ENCODE measurements at places on chromosomes 2 and 18. TPM values are rescaled to one million over a fixed set of nuclear protein-coding genes. Genes with fewer than 3 reads are reported as not detected.

DNA sequence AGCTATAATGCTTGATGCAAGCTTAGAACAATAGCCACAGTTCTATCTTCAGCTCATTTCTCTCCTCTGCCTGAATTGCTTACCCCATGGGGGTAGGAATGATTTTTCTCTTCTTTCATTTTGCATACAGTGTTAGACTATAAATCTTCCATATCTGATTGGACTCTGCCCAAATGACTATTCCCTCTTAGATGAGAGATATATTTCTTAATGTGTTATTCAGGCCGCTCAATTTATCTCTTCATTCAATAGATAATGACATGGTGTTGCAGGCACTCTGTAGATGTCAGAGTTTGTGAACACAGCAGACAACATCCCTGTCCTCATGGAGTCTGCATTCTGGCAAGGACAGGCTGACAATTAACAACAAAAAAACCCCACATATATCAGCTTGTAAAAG is 443.7 kb upstream of the CELF4 start:
- H3K27me3 ChIP-seq: no peaks in the 10 kb centered on the region
- H3K36me3 ChIP-seq: no peaks in the 10 kb centered on the region
- DNase-seq: no peak
- no peaks in the 10 kb centered on the region for H3K4me1 ChIP-seq
- no peak overlapping the region for H3K4me3 ChIP-seq

DNA sequence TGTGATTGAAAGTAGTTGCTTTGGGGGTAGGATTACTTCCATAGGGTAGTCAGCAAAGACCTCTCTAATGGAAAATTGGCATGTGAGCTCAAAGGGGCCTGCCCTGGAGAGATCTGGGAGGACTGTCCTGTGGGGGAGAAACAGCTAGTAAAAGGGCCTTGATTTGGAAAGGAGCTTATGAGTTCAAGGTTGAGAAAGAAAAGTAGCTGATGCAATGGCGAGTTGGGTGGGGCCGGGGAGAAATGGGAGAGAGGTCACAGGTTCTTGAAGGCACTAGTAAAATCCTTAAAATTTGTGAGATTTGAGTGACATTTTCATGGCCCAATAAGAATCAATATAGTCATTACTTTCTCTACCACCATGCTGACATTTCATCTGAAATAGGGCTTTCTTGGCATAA is 82.0 kb upstream of the CCDC195 start:
- H3K4me1 ChIP-seq: no peaks in the 10 kb centered on the region
- no peak for DNase-seq
- no peaks in the 10 kb centered on the region for H3K36me3 ChIP-seq
- H3K4me3 ChIP-seq: no peak overlapping the region

GRCh38 chr2:20213651-20214565 is 11.0 kb downstream of the SDC1 start:
- DNase-seq: no peak
- H3K4me3 ChIP-seq: no peak overlapping the region
- no peaks in the 10 kb centered on the region for H3K27me3 ChIP-seq
- H3K4me1 ChIP-seq: no peaks in the 10 kb centered on the region
- H3K27ac ChIP-seq: no peak overlapping the region

GRCh38 chr2:74846481-74846880 is 12.6 kb downstream of the HK2 start:
- no peak overlapping the region for H3K27ac ChIP-seq
- H3K36me3 ChIP-seq: no peaks in the 10 kb centered on the region

GRCh38 chr2:72926368-72926767 is 9.0 kb downstream of the EMX1 start:
- peaks cover 72% of the 10 kb centered on the region for H3K27me3 ChIP-seq
- no peak overlapping the region for H3K27ac ChIP-seq
- peaks cover 10% of the 10 kb centered on the region for H3K4me1 ChIP-seq

- H3K36me3 ChIP-seq: no peaks in the 10 kb centered on the region
- H3K27ac ChIP-seq: no peak overlapping the region
- peak; percentile 53 for DNase-seq
- no peaks in the 10 kb centered on the region for H3K27me3 ChIP-seq
- H3K4me1 ChIP-seq: peaks cover 18% of the 10 kb centered on the region
- H3K4me3 ChIP-seq: no peak overlapping the region
Observed at GRCh38 chr18:9612215-9612830, 2.0 kb downstream of the PPP4R1 start.

DNA sequence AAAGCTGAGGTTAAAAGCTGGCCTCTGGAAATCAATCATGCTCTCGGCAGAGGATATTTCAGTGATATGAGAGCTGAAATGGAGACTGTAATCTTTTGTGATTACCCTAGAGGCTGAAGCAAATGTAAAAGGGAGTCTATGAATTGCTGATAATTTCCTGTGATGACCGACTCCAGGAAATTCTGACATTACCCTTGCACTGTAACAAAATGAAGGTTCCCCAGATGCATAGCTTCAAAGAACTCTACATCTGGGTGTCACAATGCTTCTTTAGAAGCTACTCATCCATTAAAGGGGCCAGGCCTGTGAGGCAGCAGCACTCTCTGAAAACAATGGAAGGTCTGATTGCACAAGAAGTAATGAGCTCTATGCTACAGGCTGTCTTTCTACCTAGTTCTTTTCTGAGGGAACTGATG is 268.2 kb upstream of the SESTD1 start:
- no peaks in the 10 kb centered on the region for H3K4me1 ChIP-seq

DNA sequence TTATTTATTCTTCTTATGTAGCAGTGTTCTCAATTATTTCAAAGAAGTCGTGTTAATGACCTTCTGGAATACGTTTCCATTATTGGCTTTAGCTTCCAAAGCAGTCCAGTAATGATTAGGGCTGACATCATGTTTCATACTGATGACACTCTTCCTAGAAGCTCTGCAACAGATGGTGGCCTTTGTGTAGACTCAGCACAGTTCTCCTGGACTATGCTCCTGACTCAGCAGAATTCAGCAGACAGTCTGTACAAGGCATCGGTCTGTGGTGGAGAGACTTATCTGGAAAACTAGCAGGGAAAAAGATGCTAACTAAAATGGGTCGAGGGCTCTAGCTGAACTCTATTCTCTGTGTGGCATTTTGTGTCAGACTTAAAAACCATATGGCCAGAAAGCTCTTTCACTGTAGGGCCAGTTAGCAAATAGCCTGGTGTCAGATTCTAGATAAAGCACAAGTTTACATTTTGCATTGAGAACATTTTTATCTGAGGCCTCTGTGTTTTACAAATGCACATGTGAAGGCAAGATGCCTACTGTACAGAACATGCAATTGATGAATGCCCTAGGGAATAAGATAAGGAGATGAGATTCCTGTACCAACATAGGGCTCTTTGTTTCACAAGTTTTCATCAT is 35.1 kb downstream of the GULP1 start:
- no peaks in the 10 kb centered on the region for H3K36me3 ChIP-seq
- H3K27ac ChIP-seq: no peak overlapping the region
- H3K4me3 ChIP-seq: no peak overlapping the region

GRCh38 chr2:72954376-72955227 is 37.3 kb downstream of the EMX1 start:
- no peaks in the 10 kb centered on the region for H3K4me1 ChIP-seq
- no peaks in the 10 kb centered on the region for H3K27me3 ChIP-seq
- no peak for DNase-seq
- no peaks in the 10 kb centered on the region for H3K36me3 ChIP-seq
- H3K27ac ChIP-seq: no peak overlapping the region
- H3K4me3 ChIP-seq: no peak overlapping the region

GRCh38 chr2:181777734-181778133 is 97.4 kb upstream of the NEUROD1 start:
- DNase-seq: no peak
- no peak overlapping the region for H3K4me3 ChIP-seq
- no peaks in the 10 kb centered on the region for H3K27me3 ChIP-seq
- H3K36me3 ChIP-seq: no peaks in the 10 kb centered on the region
- no peak overlapping the region for H3K27ac ChIP-seq

GRCh38 chr18:63111671-63112402 is 207.7 kb downstream of the BCL2 start:
- H3K27ac ChIP-seq: no peak overlapping the region
- H3K27me3 ChIP-seq: no peaks in the 10 kb centered on the region
- DNase-seq: no peak
- no peaks in the 10 kb centered on the region for H3K4me1 ChIP-seq

DNA sequence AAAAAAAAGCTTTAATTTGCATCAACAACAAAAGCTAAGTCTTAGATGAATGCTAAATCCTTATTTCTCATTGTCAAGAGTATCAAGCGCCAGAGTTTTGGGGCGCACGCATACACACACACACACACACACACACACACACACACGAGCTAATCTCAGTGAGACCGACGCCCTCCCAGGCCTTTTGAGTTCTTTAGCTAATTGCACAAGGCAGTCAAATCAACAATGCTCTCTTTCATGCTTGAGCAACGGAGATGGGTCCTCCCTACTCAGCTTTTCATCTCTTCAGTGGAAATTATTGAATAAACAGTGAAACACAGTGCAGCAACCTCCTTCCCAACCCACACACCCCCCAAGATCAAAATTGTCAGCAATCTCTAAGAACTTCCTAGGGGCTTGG is 19.2 kb downstream of the GKN1 start:
- H3K4me1 ChIP-seq: no peaks in the 10 kb centered on the region
- H3K27me3 ChIP-seq: no peaks in the 10 kb centered on the region
- no peak for DNase-seq
- no peaks in the 10 kb centered on the region for H3K36me3 ChIP-seq
- no peak overlapping the region for H3K4me3 ChIP-seq
- no peak overlapping the region for H3K27ac ChIP-seq

DNA sequence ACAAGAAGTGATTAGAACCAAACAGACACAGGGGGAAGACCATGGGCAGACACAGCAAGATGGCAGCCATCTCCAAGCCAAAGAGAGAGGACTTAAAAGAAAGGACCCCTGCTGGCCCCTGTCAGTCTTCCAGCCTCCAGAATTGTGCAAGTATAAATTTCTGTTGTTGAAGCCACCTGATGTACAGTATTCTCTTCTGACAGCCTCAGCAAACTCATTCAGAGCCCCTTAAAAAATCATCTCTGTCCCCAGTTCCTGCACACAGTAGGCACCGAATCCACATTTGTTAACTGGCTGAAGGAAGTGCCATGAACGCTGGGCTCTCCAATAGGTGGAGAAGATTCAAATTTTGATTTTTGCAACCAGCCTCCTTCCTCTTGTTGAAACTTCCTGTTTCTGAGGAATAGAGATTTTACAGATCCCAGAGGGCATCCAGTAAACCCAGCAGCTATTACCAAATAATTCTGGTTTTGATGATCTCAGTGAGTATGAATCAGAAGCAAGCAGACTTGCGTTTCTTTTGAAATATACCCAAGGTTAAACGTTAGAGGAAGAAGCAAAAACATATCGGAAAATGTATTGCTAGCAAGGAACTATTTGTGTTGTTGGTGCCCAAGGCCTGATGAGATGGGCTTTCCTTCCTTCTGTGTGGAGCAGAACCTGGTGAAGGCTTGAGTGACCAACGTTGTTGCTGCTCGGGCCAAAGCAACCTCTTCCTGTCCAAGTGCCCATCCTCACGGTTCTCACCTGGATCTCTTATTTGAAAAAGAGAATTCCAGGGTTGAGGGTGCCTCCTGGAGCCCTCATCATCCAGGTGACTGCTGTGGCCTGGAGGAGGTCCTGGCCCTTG is 47.7 kb upstream of the PLB1 start:
- H3K27me3 ChIP-seq: no peaks in the 10 kb centered on the region
- H3K4me3 ChIP-seq: no peak overlapping the region
- DNase-seq: no peak
- H3K36me3 ChIP-seq: no peaks in the 10 kb centered on the region
- H3K4me1 ChIP-seq: no peaks in the 10 kb centered on the region

GRCh38 chr2:31674446-31674845 is 93.7 kb upstream of the SRD5A2 start:
- no peak overlapping the region for H3K27ac ChIP-seq
- no peaks in the 10 kb centered on the region for H3K27me3 ChIP-seq
- H3K4me3 ChIP-seq: no peak overlapping the region
- no peak for DNase-seq

DNA sequence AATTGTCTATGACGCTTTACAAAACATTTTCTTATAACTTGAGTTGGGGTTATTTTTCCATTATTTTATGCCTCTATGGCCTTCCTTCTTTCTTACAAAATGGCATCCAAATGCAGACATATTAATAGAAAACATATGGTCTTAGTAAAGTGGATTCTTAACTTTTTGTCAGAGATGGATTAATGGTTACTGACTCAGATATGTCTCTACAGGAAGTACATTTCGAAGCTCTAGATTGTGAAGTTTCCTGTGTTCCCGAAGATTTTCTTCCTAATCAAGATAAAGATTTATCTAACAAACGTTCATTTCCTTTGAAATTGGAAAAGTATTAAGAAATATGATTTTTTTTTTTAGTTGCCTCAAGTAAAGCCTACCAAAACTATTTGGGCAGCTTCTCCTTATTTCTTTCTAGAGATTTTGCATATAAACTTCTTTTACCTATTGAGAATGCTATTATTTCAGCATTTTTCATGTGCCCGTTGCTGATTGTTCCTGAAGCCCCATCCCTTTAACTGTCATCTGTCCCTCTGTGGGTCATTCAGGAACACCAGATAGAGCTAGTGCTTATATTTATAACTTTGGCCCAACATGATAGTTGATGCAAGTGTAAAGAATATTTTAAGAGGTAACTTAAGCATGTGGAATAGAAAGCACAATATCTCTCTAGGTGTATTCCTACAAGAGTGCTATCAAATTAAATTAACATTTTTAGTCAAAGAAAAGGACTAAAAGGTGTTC is 498.0 kb downstream of the CCDC85A start:
- DNase-seq: no peak
- no peaks in the 10 kb centered on the region for H3K27me3 ChIP-seq
- no peaks in the 10 kb centered on the region for H3K4me1 ChIP-seq
- H3K27ac ChIP-seq: no peak overlapping the region
- H3K4me3 ChIP-seq: no peak overlapping the region

DNA sequence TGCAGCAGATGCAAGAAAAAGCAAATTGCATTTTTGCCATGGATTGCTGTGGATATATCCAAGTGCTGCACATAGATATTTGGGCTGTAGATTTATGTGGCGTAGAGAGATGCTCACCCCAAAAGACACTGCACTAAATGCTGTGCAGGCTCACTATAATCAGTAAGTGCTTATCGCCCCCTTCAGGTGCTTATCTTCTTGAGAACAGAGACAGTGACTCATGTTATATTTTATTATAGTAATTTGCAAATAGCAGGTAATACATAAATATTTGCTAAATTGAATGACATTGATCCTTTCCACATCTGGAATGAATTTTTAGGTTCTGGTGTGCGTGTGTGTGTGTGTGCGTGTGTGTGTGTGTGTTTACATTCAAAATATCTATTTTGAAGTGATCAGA is 36.8 kb upstream of the PLEKHM3 start:
- H3K36me3 ChIP-seq: no peaks in the 10 kb centered on the region
- no peak overlapping the region for H3K4me3 ChIP-seq
- no peaks in the 10 kb centered on the region for H3K4me1 ChIP-seq
- no peak overlapping the region for H3K27ac ChIP-seq
- peak; percentile 47 for DNase-seq

RMND5A gene
- total RNA-seq: 63.7 TPM

RAX gene
- total RNA-seq: not detected

NR4A2 gene
- 2.6 TPM for total RNA-seq

SLC9A4 gene
- total RNA-seq: not detected

SLC38A11 gene
- 3.0 TPM for total RNA-seq

DCDC2C gene
- not detected for total RNA-seq

Measured in colonic mucosa (tissue), 4 donors.